ENCODE measurements at places on chromosomes 5 and 9. TPM values are rescaled to one million over a fixed set of nuclear protein-coding genes. Genes with fewer than 3 reads are reported as not detected.

Gene SLC6A18
- total RNA-seq, result not detected

GRCh38 chr5:115815693-115816225, 700 bp downstream of the CDO1 start:
- DNase-seq, result no peak

Gene PCDHAC1
- total RNA-seq, result under 0.01 TPM

DNA sequence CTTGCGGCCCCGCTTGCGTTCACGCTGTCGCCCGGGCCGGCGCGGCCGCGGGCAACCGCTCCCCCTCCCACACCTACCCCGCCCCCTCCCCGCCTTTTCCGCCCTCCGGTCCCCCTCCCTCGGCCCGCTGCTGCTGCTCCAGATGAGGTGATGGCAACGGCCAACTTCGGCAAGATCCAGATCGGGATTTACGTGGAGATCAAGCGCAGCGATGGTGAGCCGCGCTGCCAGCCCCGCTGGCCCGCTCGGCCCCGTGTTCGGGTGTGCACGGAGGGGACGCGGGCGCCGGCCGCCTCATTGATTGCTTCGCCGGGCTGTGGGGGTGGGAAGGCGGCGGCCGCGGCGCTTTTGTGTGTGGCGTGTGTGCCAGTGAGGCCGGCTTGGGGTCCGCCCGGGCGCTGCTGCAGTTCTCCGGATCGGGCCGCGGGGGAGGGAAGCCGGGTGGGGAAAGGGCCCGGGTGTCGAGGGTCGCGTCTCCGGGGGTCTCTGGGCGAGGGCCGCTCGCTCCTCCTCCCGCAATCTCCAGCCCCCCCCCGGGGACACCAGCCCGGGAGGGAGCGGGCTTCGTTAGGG, 403 bp downstream of the KIF2A start:
- DNase-seq, result peak; percentile 72

Gene IL3
- not detected for total RNA-seq

DNA sequence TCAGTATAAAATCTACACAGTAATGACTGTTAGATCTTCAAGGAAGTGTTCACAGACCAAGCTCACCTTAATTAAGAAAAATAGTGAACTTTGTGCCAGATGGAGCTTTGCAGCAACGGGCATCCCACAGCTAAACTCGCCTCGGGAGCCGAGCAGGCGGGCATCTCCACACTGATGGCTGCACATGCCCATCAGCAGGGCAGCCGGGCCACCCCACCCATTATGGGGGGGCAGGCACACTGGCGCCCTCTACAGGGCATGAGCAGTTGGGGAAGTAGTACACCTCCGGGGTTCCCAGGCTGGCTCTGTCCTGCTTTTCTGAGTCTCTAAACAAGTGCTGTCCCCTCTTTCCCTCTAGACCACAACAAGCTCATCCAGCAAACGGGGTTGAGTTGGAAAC, 21.6 kb downstream of the ANKS6 start:
- DNase-seq, result peak; percentile 43

Gene SAPCD2
- 1.4 TPM for total RNA-seq

DNA sequence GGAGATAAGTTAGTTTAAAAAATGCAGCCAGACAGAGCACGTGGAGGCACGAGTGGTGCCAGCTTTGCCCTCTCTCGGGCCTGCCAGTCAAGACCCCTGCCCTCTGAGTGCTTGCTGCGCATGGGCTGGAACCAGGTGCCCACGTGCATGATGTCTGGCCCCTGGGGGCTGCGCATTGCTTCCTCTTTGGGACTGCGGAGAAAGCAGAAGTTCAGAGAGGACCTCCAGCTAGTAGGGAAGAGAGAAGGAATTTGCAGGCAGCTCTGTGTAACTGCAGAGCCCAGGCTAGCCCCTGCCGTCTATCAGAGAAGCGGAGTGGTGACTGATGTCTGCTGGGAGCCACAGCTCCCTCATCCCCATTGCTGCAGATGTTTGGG, 9.7 kb upstream of the RNU6ATAC start:
- DNase-seq, result no peak
